A549 treated with RU486 at 1 μM for 4 hours (cell line): ENCODE measurements at places on chromosomes 5 and 9. TPM values are rescaled to one million over a fixed set of nuclear protein-coding genes. Genes with fewer than 3 reads are reported as not detected.

GHR gene
- 0.07 TPM in 1 of 5 replicates, not detected in the others for total RNA-seq

CD274 gene
- total RNA-seq: 1.3 to 3.2 TPM (median 2.0 TPM) in 5 replicates

SCGB3A2 gene
- total RNA-seq: not detected in 5 replicates

NTNG2 gene
- 2.2 to 3.5 TPM (median 2.8 TPM) in 5 replicates for total RNA-seq

SPTLC1 gene
- total RNA-seq: 58.3 to 73.7 TPM (median 63.5 TPM) in 5 replicates

RHOBTB3 gene
- 5.4 to 10.4 TPM (median 7.5 TPM) in 5 replicates for total RNA-seq

BAG1 gene
- total RNA-seq: 141 to 166 TPM (median 156 TPM) in 5 replicates

IL4 gene
- not detected in 5 replicates for total RNA-seq

ADAMTS19 gene
- total RNA-seq: not detected in 5 replicates

FGF18 gene
- 0.30 to 1.00 TPM (median 0.51 TPM) in 5 replicates for total RNA-seq

IL5 gene
- not detected in 5 replicates for total RNA-seq
